ENCODE measurements at places on chromosomes 16 and 17.

GRCh38 chr17:78040440-78041385 is 82.2 kb downstream of the TNRC6C start:
- DNase-seq: no peak

GRCh38 chr17:73371285-73371684 is 59.5 kb upstream of the CDC42EP4 start:
- no peak for DNase-seq

GRCh38 chr17:79776376-79777119 is 1.4 kb upstream of the CBX2 start:
- DNase-seq: no peak

DNA sequence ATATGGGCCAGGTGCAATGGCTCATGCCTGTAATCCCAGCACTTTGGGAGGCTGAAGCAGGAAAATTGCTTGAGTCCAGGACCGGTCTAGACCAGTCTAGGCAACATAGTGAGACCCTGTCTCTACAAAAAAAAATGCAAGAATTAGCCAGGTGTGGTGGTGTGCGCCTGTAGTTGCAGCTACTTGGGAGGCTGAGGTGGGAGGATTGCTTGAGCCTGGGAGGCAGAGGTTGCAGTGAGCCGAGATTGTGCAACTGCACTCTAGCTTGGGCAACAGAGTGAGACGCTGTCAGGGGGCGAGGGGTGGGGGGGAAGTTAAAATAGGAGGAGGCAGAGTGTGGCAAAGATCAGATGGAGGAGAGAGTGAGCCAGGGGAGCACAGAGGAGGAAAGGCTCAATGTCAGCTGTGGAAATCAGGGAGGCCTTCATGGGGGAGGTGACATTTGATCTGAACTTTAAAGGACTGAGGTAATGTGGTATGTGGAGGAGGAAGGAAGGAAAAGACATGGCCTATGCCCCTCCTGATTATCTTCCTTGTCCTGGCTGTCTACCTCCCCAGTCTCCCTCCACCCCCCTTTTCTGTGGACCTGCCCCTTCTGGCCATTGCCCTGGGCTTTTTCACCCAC is 4.7 kb upstream of the GOT2 start:
- no peak for DNase-seq

GRCh38 chr17:7612294-7612640 is 2.4 kb downstream of the FXR2 start:
- DNase-seq: no peak

- DNase-seq: no peak
Measured at GRCh38 chr17:57548421-57549410, 196.4 kb downstream of the CCDC182 start.

GRCh38 chr16:81307770-81308169 is 7.0 kb upstream of the GAN start:
- no peak for DNase-seq

GRCh38 chr16:72508191-72508590 is 336.2 kb upstream of the PMFBP1 start:
- no peak for DNase-seq

GRCh38 chr16:77514500-77515220 is 79.8 kb upstream of the ADAMTS18 start:
- DNase-seq: no peak

Data from activated CD4-positive, alpha-beta T cell treated with anti-CD3 and anti-CD28 coated beads, Interleukin-2, amount 50 U/mL, for 24 hours (primary cell).